IPS DF 19.7 (cell line): ENCODE measurements at places on chromosomes 12 and 14.

DNA sequence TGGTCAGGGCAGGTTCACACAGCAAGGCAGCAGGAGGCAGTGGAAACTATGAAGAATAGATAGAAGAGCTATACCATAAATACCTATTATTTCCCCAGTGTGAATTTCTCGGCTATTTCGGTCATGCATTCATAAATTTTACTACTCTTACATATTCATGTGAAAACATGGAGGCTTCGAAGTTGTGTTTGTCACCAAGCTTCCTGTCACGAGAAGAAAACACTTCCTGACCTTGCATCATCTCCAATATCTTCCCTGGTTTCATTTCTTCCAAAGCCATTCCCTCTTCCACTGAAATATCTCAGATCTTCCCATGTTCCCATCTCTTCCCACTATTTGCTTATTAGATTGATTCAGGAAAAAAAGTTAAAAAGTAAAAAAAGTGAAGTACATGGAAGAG lies 80.4 kb downstream of the CPNE8 start:
- no peak for DNase-seq

GRCh38 chr14:93535537-93535936 lies 104.8 kb downstream of the UNC79 start:
- DNase-seq: no peak

- no peak for DNase-seq
These were observed 6.4 kb upstream of the TSPAN8 start for GRCh38 chr12:71164166-71164565.

DNA sequence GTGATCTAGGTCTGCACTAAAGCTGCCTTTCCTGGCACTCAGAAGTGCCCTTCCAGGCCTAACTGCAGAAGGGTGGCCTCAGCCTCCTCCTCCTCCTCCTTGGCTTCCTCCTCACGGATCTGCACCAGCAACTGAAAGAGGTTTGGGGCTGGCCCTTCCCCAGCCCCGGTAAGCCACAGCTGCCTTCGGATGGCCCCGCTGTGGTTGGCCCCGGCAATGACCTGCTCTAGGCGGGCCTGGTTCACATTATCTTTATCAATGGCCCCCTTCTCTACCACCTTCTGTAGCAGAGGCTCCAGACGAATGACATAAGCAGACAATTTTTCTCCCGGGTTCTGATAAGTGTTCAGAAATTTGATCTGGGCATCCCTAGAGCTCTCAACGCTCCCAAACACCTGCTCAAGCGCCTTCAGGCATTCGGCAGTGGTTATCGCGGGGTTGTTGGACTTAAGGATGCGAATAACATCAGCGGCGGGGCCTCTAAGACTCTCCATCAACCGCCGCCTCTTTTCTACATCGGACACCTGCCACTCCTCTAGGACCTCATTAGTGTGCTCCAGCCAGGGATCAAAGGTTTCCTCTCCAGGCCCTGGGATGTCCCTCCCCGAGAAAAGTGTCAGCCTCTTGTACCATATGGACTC lies 1.5 kb downstream of the PNMA1 start:
- DNase-seq: no peak

- no peak for DNase-seq
These were observed 405.7 kb downstream of the SOX5 start for GRCh38 chr12:23543767-23544166.

GRCh38 chr12:95836630-95837239 lies 22.0 kb upstream of the SNRPF start:
- DNase-seq: no peak
